ENCODE measurements at places on chromosomes 2 and 18.

DNA sequence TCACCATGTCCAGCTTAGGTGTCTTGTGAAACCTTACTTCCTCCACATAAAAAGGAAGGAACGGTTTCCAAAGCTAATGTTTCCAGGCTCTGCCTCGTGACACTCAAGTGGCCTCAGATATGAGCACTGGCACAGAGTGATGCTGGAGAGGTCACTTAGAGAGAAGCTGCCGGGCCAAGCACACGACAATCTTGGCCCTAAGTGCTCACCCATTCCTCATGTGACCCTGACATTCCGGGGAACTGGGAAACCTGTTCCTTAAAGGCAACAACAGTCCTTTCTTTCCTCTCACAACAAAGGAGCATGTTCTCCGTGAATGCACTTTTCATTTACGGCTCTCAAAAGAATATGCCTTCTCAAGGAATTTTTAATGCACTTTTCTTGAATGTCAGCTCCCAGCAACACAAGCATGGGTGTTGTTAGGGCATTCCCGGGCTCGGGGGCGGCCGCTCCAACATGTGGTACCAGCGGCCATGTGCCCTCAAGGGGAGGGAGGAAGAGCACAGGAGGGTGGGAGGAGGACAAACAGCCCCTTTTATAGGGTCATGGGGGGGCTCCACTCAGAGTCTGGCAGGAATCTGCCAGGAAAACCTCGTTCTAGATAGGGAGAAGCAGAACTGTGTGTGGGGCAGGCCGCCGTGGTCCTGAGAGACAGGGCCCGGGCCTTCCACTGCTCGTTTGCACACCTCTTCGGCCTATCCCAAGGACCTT is 118.6 kb downstream of the MBP start:
- DNase-seq = no peak

GRCh38 chr2:192669505-192670091 is 474.9 kb upstream of the TMEFF2 start:
- DNase-seq = no peak

GRCh38 chr2:148969659-148970061 is 68.8 kb upstream of the LYPD6B start:
- no peak for DNase-seq

- DNase-seq = no peak
Measured at GRCh38 chr2:135317375-135317774, 213.6 kb downstream of the ZRANB3 start.

- DNase-seq = no peak
Measured at GRCh38 chr2:239193925-239194677, 206.7 kb downstream of the HDAC4 start.

Measured in stimulated activated CD8-positive, alpha-beta memory T cell treated with anti-CD3 and anti-CD28 coated beads, Interleukin-7, amount 100 ng/mL, for 24 hours (primary cell).